Mesothelial cell of epicardium (in vitro differentiated cells): ENCODE measurements at places on chromosomes 13 and 19. TPM values are rescaled to one million over a fixed set of nuclear protein-coding genes. Genes with fewer than 3 reads are reported as not detected.

DNA sequence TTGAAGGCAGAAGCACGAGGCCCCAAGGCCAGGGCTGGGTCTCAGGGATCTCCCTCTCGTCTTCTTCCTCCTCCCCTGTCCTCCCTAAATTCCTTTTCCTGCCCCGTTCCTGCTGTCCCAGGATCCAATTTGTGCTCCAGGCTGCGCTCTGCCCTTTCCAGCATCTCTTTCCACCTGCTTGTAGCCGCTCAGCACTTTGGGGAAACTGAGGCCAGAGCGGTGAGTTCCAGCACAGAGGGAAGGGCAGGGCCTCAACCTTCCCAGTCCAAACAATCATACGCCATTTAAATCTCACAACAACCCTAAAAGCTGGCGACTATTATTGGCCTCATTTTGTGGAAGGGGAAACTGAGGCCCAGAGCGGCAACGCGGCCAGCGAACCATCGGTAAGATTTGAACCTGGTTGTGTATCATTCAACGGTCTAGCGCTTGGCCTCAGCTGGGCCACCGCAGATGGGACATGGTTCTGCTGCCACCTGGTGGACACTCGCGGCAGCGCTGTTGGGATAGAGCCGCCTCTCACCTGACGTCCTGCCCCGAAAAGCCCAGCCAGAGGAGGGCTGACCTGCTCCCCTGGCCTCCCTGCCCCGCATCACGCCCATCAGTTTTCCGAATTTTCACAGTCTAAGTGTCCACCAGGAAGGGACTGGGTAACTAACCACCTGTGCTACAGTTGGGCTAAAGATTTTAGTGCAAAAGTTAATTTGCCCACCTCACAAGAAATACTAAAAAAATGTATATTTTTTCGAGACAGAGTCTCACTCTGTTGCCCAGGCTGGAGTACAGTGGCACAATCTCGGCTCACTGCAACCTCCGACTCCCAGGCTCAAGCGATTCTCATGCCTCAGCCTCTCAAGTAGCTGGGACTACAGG lies 4.2 kb upstream of the RPL18A start:
- H3K27ac ChIP-seq, result no peak overlapping the region
- H3K36me3 ChIP-seq, result no peaks in the 10 kb centered on the region
- peaks cover 4% of the 10 kb centered on the region for H3K27me3 ChIP-seq
- no peak overlapping the region for H3K4me3 ChIP-seq
- H3K4me1 ChIP-seq, result peaks cover 11% of the 10 kb centered on the region

DNA sequence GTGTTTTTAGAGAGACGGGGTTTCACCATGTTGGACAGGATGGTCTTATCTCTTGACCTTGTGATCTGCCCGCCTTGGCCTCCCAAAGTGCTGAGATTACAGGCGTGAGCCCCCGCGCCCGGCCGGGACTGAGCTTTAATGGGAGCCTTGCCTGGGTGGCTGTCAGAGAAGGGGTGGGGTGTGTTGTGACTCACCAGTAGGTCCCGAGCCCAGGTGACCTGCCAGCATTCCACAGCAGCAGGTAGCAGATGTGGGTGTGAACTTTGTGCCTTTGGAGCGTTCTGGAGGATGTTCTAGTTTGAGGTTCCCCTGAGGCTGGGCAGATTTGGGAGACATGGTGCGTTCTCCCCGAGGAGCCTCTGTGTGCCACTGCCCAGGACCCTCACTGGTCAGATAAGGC lies 7.1 kb upstream of the EPN1 start:
- DNase-seq, result no peak
- H3K27me3 ChIP-seq, result no peaks in the 10 kb centered on the region
- H3K36me3 ChIP-seq, result peaks cover 17% of the 10 kb centered on the region
- no peak overlapping the region for H3K4me3 ChIP-seq

MADCAM1 gene
- 0.75 to 1.1 TPM (median 0.98 TPM) in 3 replicates for total RNA-seq

KRTDAP gene
- total RNA-seq, result 1.9 to 3.3 TPM (median 2.5 TPM) in 3 replicates

DNA sequence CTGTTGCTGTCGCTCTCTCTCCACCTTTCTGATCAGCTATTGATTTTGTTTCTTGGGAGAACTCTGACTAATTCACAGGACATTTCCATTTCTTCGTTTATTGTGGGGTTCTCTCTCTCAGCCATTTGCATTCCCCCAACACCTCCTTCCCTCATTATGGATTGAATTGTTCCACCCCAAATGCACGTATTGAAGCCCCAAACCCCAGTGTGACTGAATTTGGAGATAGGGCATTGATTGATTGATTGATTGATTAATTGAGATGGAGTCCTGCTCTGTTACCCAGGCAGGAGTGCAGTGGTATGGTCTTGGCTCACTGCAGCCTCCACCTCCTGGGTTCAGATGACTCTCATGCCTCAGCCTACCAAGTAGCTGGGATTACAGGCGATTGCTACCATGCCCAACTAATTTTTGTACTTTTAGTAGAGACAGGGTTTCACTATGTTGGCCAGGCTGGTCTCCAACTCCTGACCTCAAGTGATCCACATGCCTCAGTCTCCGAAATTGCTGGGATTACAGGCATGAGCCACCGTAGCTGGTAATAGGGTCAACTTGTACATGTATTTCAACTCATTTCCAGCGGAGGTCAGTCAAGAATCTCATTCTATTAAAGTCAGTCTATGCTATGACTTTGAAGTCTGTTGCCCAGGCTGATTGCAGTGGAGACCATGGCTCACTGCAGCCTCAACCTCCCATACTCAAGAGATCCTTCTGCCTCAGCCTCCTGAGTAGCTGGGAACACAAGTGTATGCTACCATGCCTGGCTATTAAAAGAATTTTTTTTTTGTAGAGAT lies 13.6 kb downstream of the NFILZ start:
- DNase-seq, result no peak
- no peaks in the 10 kb centered on the region for H3K36me3 ChIP-seq
- no peak overlapping the region for H3K4me3 ChIP-seq
- H3K27me3 ChIP-seq, result peaks cover 11% of the 10 kb centered on the region
- H3K4me1 ChIP-seq, result no peaks in the 10 kb centered on the region

DNA sequence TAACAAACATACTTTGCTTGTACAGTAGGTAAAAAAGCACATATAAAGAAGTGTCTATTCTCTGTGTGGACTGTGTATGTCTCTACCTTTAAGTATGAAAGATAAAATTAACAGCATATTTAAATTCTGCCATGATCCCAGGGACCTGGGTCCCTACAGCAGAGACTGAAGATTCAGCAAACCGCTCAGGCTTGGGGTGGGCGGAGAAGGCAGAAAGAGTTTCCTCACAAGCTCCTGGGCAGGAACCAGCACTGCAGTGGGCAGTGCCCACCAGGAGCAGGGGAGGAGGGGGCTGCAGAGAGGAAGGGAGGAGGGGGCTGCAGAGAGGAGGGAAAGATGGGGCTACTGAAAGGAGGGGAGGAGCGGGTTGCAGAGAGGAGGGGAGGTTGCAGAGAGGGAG lies 44.6 kb upstream of the GRTP1 start:
- H3K4me3 ChIP-seq, result no peak overlapping the region
- H3K27ac ChIP-seq, result no peak overlapping the region
- no peaks in the 10 kb centered on the region for H3K27me3 ChIP-seq
- no peak for DNase-seq
- peaks cover 2% of the 10 kb centered on the region for H3K36me3 ChIP-seq

DNA sequence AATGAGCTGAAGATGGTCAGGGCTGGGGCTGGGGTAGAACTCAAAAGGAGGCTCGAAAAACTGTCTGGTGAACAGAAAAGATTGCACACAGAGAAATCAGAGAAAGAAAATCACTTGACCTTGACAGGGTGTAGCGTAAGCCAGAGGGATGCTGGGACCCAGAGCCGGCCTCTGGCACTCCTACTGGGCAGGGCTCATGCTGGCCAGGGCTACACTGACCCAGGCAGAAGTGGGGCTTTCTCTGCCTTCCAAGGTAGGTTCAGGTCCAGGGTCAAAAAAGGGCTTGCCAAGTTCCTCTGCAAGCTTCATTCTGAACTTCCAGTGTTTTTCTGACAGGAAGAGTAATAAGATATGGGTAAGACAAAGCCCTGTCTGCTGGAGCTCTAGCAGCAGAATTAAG lies 56.2 kb downstream of the LATS2 start:
- peaks cover under 1% of the 10 kb centered on the region for H3K4me1 ChIP-seq
- peaks cover 5% of the 10 kb centered on the region for H3K36me3 ChIP-seq
- H3K27me3 ChIP-seq, result no peaks in the 10 kb centered on the region
- no peak for DNase-seq
- no peak overlapping the region for H3K27ac ChIP-seq
- H3K4me3 ChIP-seq, result no peak overlapping the region

TTYH1 gene
- total RNA-seq, result 4.2 to 6.0 TPM (median 5.2 TPM) in 3 replicates

DNA sequence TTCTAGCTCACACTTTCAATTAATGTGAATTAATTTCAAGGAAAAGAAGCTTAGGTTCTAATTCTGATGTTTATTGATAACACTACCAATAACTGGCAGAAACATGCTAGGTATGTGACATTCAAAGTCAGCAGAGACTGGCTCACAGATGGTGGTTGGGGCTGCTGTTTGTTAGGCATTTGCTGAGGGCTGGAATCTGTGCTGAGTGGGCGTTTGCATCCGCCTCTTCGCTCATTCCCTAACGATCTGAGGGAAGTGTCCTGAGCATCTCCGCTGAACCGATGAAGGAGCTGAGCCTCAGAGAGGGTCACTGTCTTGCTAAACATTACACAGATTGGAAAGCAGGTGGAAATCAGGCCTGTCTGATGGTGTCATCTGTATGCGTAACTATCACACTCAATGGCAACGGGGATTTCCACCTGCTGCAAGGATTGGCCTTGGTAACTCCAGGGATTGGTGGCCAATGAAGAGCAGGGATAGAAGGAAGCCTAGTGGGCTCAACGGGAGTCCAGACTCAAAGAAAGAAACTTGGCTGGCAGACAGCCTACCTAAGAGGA lies 338.9 kb downstream of the TEX29 start:
- no peak overlapping the region for H3K4me3 ChIP-seq
- no peak overlapping the region for H3K27ac ChIP-seq
- H3K27me3 ChIP-seq, result peaks cover 66% of the 10 kb centered on the region
- H3K4me1 ChIP-seq, result no peaks in the 10 kb centered on the region
- no peaks in the 10 kb centered on the region for H3K36me3 ChIP-seq

ZNF439 gene
- total RNA-seq, result 6.2 to 8.8 TPM (median 6.4 TPM) in 3 replicates

GRCh38 chr13:37369616-37370015 lies 229.0 kb downstream of the POSTN start:
- H3K4me1 ChIP-seq, result peaks cover 5% of the 10 kb centered on the region
- H3K4me3 ChIP-seq, result no peak overlapping the region
- H3K27me3 ChIP-seq, result no peaks in the 10 kb centered on the region
- DNase-seq, result no peak
- no peaks in the 10 kb centered on the region for H3K36me3 ChIP-seq

F10 gene
- total RNA-seq, result 12.1 to 15.1 TPM (median 12.3 TPM) in 3 replicates

DNA sequence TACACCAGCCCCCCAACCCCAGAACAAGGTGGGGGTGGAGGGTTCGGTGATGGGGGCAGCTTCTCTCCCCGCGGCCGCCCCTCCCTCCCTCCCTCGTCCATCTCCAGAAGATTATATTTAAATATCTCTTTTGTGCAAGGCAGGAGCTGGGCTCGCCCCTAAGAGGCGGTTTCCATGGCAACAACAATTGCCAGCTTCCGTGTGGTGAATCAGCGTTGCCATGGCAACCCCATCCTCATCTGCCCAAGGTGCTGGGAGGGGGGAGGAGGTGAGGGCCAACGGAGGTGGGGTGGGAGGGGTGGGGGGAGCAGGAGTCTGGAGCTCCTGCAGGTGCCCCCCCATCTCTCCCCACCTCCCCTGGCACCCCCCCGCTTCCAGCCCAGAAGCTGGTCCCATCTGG lies 46.4 kb downstream of the CELF5 start:
- DNase-seq, result no peak
- H3K4me1 ChIP-seq, result peaks cover 4% of the 10 kb centered on the region
- no peak overlapping the region for H3K4me3 ChIP-seq
- peaks cover 85% of the 10 kb centered on the region for H3K27me3 ChIP-seq

DNA sequence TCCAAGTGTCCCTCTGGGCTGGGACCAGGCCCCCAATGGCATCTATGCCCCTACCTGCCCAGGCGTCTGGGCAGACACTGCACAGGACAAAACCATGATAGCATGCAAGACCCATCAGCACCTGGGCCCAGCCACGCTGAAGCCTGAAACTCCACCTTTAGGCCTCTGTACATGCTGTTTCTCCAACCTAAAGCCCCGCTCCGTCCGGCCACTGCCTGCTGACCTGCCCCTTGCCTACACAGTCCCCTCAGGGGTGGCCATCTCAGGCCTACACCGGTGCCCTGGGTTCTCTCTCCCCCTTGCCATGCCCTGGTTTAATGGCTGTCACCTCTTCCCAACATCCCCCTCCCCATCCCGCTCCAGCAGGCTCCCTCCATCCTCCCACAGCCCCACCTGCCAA lies 15.3 kb downstream of the GJA3 start:
- H3K4me1 ChIP-seq, result peaks cover 17% of the 10 kb centered on the region
- DNase-seq, result no peak
- peaks cover 32% of the 10 kb centered on the region for H3K27me3 ChIP-seq
- H3K36me3 ChIP-seq, result no peaks in the 10 kb centered on the region
- no peak overlapping the region for H3K27ac ChIP-seq
- H3K4me3 ChIP-seq, result no peak overlapping the region

- H3K27me3 ChIP-seq, result peaks cover 58% of the 10 kb centered on the region
- H3K36me3 ChIP-seq, result no peaks in the 10 kb centered on the region
- H3K4me1 ChIP-seq, result no peaks in the 10 kb centered on the region
Observed at GRCh38 chr19:35833972-35834371, 18.3 kb downstream of the NPHS1 start.

KLF1 gene
- total RNA-seq, result 0.13 TPM in 1 of 3 replicates, not detected in the others

- H3K4me1 ChIP-seq, result no peaks in the 10 kb centered on the region
- H3K27me3 ChIP-seq, result peaks cover 2% of the 10 kb centered on the region
- no peak overlapping the region for H3K27ac ChIP-seq
- no peak overlapping the region for H3K4me3 ChIP-seq
- H3K36me3 ChIP-seq, result no peaks in the 10 kb centered on the region
Observed at GRCh38 chr19:30112171-30112570, 170.1 kb downstream of the URI1 start.

CGB5 gene
- total RNA-seq, result 3.7 to 5.7 TPM (median 5.7 TPM) in 3 replicates

GRCh38 chr19:58361900-58362271 lies 665 bp downstream of the ZNF497 start:
- peak overlapping the region; percentile 99 for H3K27ac ChIP-seq
- no peak for DNase-seq
- peak overlapping the region; percentile 98 for H3K4me3 ChIP-seq
- H3K27me3 ChIP-seq, result no peaks in the 10 kb centered on the region
- H3K36me3 ChIP-seq, result no peaks in the 10 kb centered on the region
- peaks cover 10% of the 10 kb centered on the region for H3K4me1 ChIP-seq

DNA sequence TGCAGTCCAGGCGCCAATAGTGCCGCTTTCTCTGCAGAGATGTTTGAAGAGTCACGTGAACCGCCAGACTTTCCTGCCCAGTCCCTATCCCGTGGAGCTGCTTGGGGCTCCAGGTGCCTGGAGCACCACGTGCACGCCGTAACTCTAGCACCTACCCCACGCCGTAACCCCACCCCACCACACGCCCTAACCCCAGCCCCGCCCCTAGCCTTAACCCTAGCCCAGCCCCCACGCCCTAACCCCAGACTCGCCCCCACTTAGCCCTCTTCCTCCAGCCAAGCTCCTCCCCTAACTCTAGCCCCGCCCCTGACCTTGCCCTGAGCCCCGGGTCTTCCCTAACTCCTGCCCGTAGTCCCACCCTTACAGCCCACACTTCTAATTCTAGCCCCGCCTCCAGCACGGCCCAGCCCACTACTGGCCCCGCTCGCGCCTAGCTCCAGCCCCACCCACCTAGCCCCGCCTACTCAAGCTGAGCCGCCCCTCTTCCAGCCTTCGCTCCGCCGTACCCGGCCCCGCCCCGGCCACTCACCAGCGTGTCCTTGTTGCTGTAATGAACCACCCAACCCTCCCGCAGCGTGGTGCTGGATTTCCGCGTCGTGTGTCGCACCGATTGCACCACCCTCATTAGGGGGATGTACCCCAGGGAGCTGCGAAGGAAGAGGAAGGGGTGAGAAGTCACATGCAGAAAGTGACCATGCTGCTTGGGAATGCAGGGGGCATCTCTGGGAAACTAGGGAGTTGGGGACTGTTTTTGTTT lies 19.5 kb downstream of the PRKD2 start:
- H3K4me3 ChIP-seq, result peak overlapping the region; percentile 26
- DNase-seq, result peak; percentile 84
- H3K27ac ChIP-seq, result peak overlapping the region; percentile 66
- H3K4me1 ChIP-seq, result peaks cover 3% of the 10 kb centered on the region
- no peaks in the 10 kb centered on the region for H3K27me3 ChIP-seq
